ENCODE measurements at places on chromosomes 12 and 14.

- no peak for DNase-seq
These were observed 368.8 kb downstream of the ETNK1 start for GRCh38 chr12:22993609-22994315.

GRCh38 chr12:15580431-15580830 is 208.8 kb downstream of the EPS8 start:
- DNase-seq: no peak

DNA sequence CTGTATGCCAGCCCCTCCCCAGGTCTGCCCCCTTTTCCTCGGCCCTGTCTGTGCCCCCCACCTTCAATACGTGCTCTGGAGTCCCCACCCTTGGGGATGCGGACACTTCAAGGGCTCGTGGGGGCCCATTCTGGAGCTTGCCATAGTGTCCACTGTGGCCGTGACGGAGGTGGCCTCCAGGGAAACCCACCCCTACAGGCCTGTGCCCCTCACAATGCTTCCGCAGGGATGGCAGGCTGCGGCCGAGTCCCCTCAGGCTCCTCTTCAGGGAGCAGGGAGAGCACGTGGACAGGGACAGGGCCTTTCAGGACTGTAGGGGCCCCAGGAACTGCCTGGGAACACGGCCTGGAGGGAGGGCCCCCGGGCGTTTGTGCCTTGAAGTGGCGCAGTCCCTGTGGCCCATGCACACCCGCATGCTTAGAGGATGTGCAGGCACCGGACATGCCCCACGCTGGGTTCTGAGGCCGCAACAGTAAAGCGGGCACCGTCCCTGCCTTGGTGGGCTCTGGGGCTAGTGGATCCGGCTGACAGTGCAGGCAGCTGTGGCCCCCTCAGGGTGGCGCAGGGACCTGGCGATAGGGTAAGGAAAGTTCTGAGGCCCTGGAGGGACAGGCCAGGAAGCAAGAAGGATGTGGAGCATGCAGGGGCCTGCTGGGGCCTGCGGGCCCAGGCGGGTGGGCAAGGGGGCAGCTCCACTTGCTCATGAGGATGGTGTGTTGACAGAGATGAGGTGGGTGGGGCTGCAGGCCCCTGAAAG is 209.0 kb upstream of the RTL1 start:
- DNase-seq: no peak

DNA sequence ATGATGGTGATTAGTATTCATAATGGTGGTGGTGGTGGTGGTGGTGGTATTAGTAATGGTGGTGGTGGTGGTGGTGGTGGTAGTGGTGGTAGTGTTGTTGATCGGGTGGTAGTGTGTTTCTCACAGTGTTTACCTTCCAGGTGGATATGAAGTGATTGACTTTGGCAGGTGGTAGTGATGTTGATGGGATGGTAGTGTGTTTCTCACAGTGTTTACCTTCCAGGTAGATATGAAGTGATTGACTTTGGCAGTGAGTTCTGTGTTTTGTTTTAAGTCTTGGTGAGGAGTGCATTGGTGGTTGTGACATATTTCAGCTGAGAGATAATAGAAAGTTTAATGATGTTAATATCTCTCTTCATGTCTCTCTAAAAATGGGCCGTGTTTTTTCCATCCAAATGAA is 189.4 kb downstream of the TMTC2 start:
- DNase-seq: no peak

GRCh38 chr12:18389820-18390219 is 128.5 kb downstream of the PIK3C2G start:
- no peak for DNase-seq

DNA sequence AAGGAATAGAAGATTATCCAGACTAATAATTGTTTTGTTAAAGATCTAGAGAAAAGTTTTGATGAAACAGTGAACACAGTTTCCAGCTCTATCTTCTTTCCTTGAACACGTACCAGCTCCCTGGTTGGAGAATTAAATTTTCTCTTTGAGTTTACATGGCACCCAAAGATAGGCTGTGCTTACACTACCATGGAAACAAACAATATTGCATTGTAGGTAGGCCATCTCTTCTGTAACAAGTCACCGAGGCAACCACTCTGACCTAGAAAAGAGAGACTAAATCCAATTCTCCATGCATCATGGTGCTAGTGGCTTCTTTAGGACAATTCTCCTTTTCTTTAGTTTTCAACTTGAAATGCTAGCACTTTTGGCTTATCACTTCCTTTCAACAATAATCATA is 9.9 kb downstream of the BMAL2 start:
- DNase-seq: no peak

GRCh38 chr12:119679490-119679889 is 11.6 kb downstream of the PRKAB1 start:
- no peak for DNase-seq

- no peak for DNase-seq
These were observed 16.5 kb downstream of the HEBP1 start for GRCh38 chr12:12983420-12984035.

DNA sequence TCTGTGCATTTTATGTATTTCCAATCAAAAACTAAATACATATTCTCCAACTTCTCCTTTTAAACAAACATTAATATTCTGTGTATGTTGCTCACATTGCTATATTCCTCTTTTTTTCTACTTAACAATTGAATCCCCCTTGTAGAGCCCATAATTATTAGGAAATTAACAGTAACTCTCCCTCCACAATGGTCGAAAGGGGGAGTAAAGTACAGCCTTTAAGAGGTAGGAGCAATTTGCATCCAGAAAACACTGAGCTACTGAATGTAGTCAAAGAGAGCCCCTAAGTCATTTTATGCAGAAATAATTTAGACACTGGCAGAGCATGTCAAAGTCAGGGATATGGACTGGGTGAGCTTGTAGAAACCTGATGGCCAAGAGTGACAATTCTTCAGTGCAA is 57.2 kb upstream of the SCN8A start:
- DNase-seq: no peak

DNA sequence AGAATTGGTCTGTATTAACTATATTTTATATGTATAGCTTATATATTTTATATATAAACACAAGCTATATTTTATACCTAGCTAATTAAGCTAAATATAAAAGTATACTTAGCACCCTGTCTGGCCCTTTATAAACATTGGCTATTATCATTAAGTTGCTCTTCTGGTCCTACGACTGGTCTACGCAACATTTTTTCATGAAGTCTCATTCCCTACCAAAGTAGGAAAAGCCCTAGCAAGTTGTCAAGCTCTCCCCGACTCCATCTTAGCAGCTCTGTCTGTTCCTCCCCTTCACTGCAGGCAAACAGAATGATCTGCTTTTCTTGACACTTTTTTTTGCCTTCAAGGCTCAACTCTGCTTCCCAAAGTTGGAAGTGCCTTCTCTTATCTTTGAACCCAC is 36.7 kb upstream of the ELK3 start:
- DNase-seq: no peak

GRCh38 chr12:117774941-117775775 is 193.6 kb downstream of the KSR2 start:
- no peak for DNase-seq

DNA sequence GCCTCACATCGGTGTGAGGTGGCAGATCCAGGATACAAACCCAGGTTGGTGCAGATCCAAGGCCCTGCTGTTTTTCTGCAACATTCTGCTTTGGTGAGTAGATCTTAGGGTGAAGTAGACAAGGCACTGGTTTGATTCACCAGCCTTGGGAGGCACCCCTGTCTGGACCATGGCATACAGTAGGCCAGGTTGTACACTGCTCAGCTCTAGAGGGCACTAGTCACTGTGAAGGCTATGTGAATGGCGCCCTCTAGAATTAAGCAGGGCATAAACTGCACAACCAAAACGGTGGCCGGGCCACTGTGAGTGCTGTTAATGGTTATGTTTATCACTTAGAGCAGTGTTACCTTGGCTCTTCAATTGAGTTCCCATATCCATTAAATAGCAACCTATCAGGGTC is 280.6 kb upstream of the PWP1 start:
- no peak for DNase-seq

DNA sequence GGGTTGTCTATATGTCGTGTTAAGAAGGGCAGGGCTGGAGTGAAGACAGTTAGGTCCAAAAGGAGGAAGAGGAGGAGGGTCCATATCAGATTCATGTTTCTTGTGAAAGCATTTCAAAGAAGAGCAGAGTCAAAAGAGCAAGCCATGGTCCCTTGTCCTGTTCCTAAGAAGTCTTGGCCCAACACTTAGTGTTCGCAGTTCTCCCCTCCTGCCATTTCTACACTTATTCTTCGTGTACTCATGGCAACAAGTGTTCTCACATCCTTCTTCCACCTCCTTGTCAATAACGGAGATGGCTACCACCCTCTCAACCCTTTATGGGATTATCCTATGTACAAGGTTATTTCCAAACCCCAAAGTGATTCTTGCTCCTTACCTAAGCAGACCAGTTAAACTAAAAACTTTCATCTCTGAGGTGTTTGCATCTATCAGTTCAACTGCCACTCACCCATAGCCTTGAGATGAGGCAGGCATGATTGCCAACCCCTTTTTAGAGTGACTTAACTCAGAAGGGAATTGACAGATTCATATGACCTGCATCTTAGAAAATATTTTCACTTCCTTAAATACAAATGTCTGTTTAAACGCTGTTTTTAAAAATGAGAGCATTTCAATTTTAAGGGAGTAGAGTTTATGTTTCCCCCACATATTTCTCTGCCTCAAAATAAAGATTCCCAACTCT is 19.8 kb upstream of the RNASE2 start:
- no peak for DNase-seq

DNA sequence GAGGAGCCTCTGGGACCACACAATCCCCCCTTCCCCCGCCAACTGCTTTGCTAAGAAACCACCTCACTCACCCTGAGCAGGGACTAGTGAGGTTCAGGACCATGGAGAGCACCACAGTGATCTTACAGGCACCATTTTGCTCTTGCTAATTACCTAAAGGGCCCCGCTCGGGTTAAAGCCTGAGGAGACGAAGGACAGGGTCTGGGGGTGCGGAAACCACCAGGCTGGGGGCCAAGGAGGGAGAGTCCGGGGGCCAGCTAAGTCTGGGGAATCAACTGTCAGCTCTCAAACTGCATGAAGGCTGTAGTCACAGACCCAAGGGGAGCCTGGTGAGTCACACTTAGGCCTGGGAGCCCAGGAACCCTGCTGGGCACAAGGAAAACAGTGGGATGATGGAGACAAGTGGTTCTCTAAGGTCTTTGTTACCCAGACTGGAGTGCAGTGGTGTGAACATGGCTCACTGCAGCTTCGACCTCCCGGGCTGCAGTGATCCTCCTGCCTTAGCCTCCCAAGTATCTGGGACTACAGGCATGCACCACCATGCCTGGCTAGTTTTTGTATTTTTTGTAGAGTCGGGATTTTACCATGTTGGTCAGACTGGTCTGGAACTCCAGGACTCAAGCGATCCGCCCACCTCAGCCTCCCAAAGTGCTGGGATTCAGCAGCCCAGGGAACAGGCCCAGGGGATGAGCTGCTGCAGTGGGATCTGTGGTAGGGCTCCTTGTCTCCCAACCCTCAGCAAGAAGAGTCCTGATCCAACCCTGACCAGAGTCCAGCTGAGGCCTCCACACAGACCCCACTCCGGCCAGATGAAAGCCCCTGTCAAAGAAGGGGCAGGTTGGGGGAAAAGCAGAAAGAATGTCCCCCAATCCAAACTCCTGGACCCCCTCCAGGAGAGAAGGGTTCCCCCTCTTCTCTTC is 98.8 kb downstream of the CALM1 start:
- peak; percentile 15 for DNase-seq

DNA sequence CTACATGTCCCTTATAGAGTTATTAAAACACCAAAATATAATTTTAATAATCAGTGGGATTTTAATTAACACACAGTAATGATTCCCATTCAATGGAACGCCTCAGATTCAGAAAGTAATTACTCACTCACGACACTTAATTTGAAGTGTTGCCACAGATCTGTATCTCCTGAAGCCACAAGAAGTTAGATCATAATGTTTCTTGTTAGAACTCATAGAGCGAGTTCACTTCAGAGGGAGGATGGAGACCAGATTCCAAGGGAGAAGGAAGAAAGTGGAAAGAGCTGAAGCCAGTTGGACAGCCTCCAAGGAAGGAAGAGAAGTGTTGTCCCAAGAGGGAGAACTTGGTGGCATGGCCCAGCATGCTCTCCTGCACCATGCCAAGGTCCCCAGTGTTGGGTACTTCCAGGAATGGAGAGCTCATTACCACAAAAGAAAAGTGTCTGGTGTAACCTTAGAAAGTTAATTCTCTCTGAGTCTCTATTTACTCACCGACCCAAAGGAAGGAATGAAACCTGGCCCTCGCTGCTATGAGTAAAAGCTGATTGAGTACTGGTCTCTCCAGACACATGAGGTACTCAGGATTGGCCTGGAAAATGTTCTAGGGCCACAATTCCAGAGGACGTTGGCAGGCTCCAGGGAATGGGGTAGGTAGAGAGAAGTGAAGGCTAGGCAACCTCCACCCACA is 305.4 kb downstream of the BCL11B start:
- DNase-seq: no peak

All from stimulated activated CD4-positive, alpha-beta T cell treated with anti-CD3 and anti-CD28 coated beads, Interleukin-4, amount 100 ng/mL, for 1 hour (primary cell).